NCI-H774 (cell line): ENCODE measurements at places on chromosomes 7 and 10.

DNA sequence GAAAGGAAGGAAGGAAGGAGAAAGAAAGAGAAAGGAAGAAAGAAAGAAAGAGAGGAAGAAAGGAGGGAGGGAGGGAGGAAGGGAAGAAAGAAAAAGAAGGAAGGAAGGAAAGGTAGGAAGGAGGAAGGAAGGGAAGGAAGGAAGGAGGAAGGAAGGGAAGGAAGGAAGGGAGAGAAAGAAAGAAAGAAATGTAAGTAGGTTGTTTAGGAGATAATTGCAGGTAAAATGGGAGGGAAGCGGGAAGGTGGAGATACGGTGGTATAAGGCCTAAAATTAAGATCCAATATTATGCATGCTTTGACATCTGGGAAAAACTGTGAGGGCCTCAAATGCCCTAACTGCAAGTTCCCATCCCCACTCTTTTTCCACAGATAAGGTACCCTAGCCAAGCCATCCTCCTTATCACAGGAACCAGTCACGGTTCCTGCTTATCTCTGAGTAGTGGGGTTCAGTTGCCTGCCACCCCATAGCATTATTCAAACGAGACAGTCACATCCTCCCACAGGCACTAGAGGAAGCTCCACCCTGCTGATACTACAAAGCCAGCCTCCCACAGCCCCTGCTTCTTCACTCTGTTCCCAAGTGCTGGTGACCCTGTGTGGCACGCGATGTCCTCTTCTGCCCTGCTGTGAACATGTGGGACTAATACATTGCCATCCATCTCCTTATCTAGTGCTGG, 28.7 kb downstream of the ST8SIA6 start:
- DNase-seq = no peak

DNA sequence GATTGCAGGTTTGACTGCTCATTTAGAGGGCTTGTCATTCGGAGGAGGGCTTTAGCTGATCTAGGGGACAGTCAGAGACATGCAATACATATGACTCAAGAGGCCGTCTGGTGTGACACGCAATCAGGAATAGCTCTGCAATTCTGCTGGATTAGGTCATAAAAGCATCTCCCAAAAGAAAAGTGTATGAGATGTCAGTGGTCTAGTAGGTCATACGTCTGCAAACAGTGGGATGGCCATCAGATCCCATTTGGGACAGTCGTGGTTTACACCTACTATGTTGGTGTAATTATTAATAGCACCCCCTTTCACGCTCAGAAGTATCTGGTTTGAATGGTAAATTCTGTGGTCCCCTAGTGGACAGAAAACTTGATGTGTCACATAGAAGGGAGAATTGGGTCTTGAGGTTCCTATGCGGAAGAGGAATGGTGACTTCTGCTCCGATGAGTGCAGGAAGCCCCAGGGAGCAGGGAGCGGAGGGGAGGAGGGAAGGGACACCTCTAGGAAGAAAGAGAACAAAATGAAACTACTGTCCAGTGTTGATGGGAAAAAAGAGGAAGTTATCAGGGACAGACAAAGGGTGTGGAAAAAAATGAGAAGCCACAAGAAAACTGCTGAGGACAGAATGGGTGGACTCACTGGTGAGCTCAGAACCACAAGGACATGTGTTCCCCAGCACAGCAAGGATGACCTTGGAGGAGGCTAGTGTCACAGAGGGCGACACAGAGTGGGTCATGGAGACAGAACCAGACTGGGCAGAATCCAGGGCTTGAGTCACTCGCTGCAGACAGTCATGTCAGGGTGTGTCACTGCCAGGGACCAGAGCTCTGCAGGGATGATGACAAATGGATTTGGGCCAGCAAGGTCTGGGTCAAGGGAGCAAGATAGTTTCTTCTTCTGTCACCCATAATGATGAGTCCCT, 59.9 kb downstream of the MAP3K8 start:
- no peak for DNase-seq

GRCh38 chr10:16891375-16892313, 74.4 kb upstream of the RSU1 start:
- DNase-seq = no peak

DNA sequence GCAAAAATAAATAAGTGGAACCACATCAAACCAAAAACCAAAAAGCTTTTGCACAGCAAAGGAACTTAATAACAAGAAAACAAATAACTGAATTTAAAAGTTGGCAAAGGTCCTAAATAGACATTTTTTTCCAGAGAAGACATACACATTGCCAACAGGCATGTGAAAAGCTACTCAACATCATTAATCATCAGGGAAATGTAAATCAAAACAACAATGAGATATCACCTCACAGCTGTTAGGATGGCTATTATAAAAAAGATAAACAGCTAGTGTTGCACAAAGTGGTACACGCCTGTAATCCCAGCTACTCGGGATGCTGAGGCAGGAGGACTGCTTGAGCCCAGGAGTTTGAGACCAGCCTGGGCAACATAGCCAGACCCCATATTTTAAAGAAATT, 2.2 kb upstream of the SUN3 start:
- DNase-seq = no peak

DNA sequence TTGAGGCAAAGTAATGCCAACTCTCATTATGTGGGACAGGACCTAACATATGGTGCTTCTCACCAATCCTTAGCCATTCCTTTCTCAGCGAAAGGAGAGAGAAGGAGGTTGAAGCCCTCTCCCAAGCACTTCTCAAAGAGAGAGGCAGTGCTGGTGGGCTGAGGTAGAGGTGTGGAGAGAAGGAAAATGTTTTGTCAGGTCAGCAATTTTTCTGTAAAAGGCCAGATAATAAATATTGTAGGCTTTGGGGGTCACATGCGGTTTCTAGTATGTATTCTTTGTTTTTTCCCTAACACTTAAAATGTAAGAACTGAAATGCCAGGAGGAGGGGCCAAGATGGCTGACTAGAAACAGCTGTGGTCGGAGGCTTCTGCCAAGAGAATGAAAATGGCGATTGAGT, 225.0 kb upstream of the NPY start:
- DNase-seq = no peak

DNA sequence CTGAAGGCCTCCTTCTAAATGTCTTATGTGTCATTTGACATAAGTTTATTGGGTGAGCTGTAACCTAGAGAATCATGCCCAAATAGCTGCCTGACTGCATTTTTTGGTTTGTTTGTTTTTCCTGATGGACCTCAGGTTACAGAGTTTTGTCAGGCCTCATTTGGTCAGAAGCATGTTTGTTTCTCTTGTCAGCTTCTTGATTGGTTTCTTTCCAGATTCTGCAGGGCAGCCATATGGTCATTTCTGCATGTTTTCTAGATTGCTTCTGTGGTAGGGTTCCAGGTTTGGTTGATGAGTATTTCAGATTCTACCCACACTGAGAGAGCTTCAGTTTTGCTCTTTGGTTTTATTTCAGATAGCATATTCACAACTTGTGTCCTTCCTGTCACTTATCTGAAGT, 28.0 kb downstream of the GLCCI1 start:
- peak; percentile 15 for DNase-seq
